ENCODE measurements at places on chromosomes 1 and 21.

- DNase-seq: no peak
- H3K27me3 ChIP-seq: no peaks in the 10 kb centered on the region
- no peak overlapping the region for H3K4me3 ChIP-seq
- no peaks in the 10 kb centered on the region for H3K4me1 ChIP-seq
These were observed 569.0 kb downstream of the LTN1 start for GRCh38 chr21:28423521-28424190.

DNA sequence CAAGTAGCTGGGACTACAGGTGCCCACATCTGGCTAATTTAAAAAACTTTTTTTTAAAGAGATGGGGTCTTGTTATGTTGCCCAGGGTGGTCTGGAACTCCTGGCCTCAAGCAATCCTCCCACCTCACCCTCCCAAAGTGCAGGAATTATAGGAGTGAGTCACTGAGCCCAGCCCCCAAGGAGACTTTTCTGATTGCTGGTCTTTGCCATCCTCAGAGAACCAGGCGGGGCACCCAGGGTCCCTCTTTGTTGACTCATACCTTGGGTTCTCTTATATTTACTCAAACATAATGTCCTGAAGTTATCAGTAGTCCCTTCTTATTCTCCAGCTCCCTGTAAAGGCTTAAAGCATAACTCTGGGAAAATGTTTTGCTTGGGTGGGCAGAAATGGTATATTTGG is 51.1 kb downstream of the KIF26B start:
- H3K4me1 ChIP-seq: peaks cover 14% of the 10 kb centered on the region
- no peak overlapping the region for H3K4me3 ChIP-seq
- peaks cover 6% of the 10 kb centered on the region for H3K27me3 ChIP-seq
- H3K36me3 ChIP-seq: peaks cover 22% of the 10 kb centered on the region

DNA sequence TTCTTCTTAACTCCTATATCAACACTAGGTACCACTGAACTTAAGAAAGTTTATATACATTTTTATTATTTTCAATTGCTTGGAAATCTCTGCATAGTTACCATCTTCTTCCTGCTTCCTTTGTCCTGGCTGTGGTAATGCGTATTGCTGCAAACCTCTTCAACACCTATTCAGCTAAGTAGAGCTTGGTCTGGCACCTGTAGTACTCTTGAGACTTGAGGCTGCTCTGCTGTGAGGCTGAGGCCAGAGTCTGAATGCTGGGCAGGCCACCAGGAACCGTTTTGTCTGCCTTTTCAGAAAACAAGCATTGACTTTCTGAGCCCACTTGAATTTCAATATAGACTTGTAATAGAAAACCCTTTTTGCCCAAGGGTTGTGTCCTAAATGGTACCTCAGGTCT is 52.0 kb upstream of the RGS2 start:
- no peak overlapping the region for H3K4me3 ChIP-seq
- no peak overlapping the region for H3K27ac ChIP-seq
- DNase-seq: no peak
- H3K4me1 ChIP-seq: peaks cover 10% of the 10 kb centered on the region
- no peaks in the 10 kb centered on the region for H3K27me3 ChIP-seq
- H3K36me3 ChIP-seq: peaks cover 13% of the 10 kb centered on the region

DNA sequence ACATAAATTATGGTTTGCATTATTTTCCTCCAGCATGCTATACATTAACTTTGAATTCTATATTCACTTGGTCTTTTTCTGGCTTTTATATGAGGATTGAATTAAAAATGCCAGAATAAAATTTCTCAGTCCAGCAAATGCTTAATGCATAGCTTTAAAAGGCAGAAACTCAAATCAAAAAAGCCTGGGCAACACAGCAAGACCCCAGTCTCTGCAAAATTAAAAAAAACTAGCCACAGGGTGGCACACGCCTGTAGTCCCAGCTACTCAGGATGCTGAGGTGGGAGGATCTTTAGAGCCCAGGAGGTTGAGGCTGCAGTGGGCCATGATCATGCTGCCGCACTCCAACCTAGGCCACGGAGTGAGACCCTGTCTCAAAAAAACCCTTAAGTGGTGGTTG is 19.8 kb downstream of the ATP1B1 start:
- H3K4me3 ChIP-seq: no peak overlapping the region
- DNase-seq: no peak
- peaks cover 6% of the 10 kb centered on the region for H3K4me1 ChIP-seq
- peaks cover 56% of the 10 kb centered on the region for H3K36me3 ChIP-seq
- H3K27ac ChIP-seq: no peak overlapping the region

DNA sequence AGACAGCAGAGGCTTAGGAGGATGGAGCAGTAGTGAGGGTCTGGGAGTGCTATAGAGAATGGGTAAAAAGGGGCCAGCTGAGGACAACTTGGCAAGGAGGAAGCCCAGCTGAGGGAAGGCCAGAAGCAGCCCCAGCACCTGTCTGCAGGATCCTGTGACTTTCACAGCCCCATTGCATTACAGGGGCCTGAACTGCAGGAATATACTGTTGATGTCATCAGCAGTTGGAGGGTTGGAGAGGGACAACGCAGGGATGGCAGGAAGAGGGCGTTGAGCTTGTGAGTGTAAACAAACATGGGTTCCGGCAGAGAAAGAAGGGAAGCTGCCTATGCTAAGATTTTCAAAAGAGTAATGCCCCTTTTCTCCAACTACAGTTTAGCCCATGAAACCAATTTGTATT is 628.5 kb downstream of the SMYD3 start:
- no peaks in the 10 kb centered on the region for H3K4me1 ChIP-seq
- no peaks in the 10 kb centered on the region for H3K36me3 ChIP-seq
- no peak overlapping the region for H3K4me3 ChIP-seq
- no peaks in the 10 kb centered on the region for H3K27me3 ChIP-seq

DNA sequence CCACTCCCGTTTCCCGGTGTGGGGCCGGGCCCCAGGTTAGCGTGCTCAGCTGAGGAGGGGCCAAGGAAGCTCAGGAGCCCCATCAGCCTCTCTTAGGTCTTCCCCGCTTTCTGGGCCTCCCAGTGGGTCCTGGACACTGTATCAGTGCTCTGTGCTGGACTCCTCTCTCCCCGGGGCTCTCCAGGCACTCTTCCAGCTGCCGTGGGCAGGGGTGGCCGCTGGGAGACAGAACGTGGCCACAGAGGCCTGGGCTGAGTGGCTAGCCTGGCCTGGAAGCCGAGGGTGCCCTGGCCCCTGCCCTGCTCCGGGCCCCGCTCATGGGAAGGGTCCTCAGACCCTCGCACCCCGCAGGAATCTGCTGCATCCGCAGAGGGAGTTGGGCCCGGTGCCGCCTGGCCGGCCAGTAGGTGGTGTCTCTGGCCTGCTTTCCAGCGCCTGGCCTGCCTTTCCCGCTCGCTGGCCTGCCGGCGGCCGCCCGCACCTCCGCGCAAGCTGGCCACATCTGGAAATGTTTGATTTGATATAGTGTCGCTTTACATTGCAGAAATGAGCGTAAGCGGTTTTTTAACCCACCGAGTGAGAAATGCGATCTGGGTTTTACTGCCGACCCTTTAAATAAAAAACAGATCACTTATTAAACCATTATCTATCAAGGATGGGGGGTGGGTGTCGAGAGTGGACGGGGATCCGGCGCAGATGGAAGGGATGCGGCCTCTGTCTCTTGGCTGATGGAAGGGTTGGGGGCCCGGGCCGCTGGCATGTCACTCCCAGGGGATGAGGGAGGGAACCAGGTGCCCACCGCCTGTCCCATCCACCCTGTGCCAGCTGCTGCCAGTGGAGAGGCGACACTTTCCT is 74.4 kb upstream of the TTC34 start:
- H3K4me3 ChIP-seq: no peak overlapping the region
- no peaks in the 10 kb centered on the region for H3K4me1 ChIP-seq
- DNase-seq: peak; percentile 45
- H3K27ac ChIP-seq: no peak overlapping the region
- H3K36me3 ChIP-seq: peaks cover 27% of the 10 kb centered on the region

GRCh38 chr21:44458971-44459711 is 3.8 kb downstream of the LRRC3 start:
- H3K27me3 ChIP-seq: peaks cover 1% of the 10 kb centered on the region
- H3K4me1 ChIP-seq: peaks cover 9% of the 10 kb centered on the region
- H3K27ac ChIP-seq: no peak overlapping the region
- H3K4me3 ChIP-seq: no peak overlapping the region

DNA sequence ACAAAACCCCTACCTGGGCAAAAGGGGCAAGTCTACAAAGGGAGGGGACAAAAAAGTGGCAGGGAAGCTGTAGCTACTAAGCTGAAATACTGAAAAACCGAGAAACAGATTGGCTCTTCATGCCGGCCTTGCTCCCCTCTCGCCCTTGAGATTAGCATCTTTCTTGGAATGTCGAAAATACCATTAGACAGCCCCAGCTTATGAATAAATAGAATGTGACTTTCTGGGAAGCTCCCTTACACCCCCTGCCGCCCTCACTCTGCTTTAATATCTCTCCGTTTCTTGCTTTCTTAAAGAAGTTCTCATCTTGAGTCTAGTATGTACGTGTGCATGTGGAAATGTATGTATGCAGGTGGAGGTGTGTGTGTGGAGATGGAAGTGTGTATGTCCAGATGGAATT is 14.1 kb downstream of the TRAF3IP3 start:
- no peak overlapping the region for H3K4me3 ChIP-seq
- peaks cover 10% of the 10 kb centered on the region for H3K4me1 ChIP-seq
- H3K27ac ChIP-seq: no peak overlapping the region

DNA sequence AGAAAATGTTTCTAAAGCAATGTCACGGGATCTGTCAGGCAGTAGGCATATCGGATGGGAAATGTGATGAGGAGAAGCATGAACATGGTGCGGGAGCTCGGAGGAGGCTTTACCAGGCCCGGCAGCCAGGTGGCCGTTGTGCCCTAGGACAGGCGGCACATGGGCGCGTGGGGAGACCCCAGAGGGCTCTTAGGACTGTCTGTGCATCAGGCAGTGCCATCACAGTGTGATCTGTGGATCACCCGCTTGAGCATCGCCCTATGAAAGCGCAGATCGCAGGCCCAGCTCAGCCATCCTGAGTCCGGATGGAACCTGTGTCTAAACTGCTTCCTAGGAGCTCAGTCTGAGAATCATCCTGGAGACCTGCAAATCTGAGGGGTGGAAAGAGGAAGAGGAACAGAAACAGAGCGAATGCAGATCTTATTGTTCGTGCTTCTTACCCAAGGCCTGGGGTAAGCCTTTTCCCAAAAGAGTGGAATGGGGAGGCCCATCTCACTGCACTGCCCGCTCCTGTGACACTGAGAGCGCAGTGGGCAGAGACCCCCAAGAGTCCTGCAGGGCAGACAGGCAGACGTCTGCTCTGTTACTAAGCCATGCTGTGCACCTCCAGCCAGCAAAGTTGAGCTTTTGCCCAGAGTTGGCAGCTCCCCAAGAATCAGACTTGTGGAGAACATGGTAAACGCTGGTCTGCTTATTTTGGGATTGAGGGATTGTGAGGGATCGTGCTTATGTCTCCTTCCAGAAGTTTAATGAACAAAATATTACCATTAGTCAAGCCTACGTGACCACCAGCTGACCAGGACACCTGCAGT is 251.0 kb downstream of the RHOU start:
- H3K4me3 ChIP-seq: no peak overlapping the region
- peaks cover 2% of the 10 kb centered on the region for H3K27me3 ChIP-seq
- no peak for DNase-seq
- H3K27ac ChIP-seq: no peak overlapping the region
- peaks cover 30% of the 10 kb centered on the region for H3K4me1 ChIP-seq

DNA sequence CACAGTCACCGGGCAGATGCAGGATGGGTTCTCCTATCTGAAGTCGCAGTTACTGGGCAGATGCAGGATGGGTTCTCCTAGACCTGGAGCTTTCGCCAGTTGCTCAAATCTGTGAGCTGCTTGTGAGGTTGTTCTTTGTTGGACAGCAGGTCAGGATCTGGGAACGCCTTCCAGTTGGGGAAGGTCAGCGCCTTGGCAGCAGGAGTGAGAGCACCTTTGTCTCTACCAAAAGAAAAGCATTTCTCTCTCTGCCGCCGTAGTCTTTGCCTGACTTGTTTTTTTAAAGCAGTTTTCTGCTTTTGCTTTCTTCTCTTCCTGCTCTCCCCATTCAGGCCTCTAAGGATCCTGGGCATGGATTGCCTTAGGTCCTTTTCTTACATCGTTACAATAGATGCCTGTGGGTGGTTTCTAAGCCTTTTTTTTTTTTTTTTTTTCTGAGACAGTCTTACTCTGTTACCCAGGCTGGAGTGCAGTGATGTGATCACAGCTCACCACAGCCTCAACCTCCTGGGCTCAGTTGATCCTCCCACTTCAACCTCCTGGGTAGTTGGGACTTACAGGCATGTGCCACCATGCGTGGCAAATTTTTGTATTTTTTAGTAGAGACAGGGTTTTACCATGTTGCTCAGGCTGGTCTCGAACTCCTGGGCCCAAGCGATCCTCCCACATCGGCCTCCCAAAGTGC is 15.7 kb downstream of the PEX14 start:
- H3K27me3 ChIP-seq: no peaks in the 10 kb centered on the region
- H3K4me1 ChIP-seq: peaks cover 14% of the 10 kb centered on the region
- H3K27ac ChIP-seq: peak overlapping the region; percentile 48
- H3K36me3 ChIP-seq: peaks cover 5% of the 10 kb centered on the region
- no peak for DNase-seq

- no peaks in the 10 kb centered on the region for H3K36me3 ChIP-seq
- H3K27me3 ChIP-seq: peaks cover 68% of the 10 kb centered on the region
- H3K4me3 ChIP-seq: no peak overlapping the region
- no peaks in the 10 kb centered on the region for H3K4me1 ChIP-seq
These were observed 51.9 kb downstream of the KLHDC7A start for GRCh38 chr1:18532390-18533170.

DNA sequence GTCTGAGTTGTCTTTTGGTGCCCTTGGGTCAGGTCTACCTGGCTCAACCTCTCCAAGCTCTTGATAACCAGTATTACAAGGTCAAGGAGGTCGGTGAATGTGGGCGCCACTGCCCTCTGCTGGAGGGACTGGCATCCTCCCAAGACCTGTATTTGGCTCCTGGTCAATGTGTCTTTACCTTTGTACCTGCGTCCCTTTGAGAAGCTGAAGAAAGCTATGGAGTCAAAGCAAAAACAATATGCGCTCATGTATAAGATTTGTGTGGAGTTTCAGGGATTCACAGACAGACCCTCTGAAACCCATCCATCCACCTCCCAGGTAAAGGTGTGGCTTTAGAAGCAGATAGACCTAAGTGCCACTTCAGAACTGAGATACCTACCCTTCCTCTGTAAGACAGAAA is 61.8 kb upstream of the NBL1 start:
- H3K4me3 ChIP-seq: no peak overlapping the region
- no peak overlapping the region for H3K27ac ChIP-seq
- DNase-seq: peak; percentile 91
- no peaks in the 10 kb centered on the region for H3K36me3 ChIP-seq
- no peaks in the 10 kb centered on the region for H3K27me3 ChIP-seq

- no peak for DNase-seq
- peaks cover 25% of the 10 kb centered on the region for H3K4me1 ChIP-seq
- no peak overlapping the region for H3K27ac ChIP-seq
- H3K4me3 ChIP-seq: no peak overlapping the region
- H3K36me3 ChIP-seq: no peaks in the 10 kb centered on the region
These were observed 98.2 kb downstream of the EPHB2 start for GRCh38 chr1:22808676-22809483.

- peak overlapping the region; percentile 94 for H3K4me3 ChIP-seq
- peaks cover 57% of the 10 kb centered on the region for H3K4me1 ChIP-seq
- no peak for DNase-seq
- peak overlapping the region; percentile 94 for H3K27ac ChIP-seq
- H3K27me3 ChIP-seq: no peaks in the 10 kb centered on the region
- H3K36me3 ChIP-seq: peaks cover 6% of the 10 kb centered on the region
These were observed 1.2 kb downstream of the HDGF start for GRCh38 chr1:156750191-156750672.

Measured in WTC11 (cell line).